ENCODE measurements at places on chromosomes 3 and 15. TPM values are rescaled to one million over a fixed set of nuclear protein-coding genes. Genes with fewer than 3 reads are reported as not detected.
A peak's percentile ranks its signal among the peaks of the same experiment; 100 is the strongest.

The SLC25A20 gene
- 9.0 TPM for total RNA-seq

The NPAP1 gene
- not detected for total RNA-seq

The HACL1 gene
- total RNA-seq = 18.5 TPM

The TTC21A gene
- 2.8 TPM for total RNA-seq

The NISCH gene
- 135 TPM for total RNA-seq

The GPD1L gene
- total RNA-seq = 46.2 TPM

The ARHGEF3 gene
- total RNA-seq = 54.4 TPM

The EOGT gene
- total RNA-seq = 63.5 TPM

The AMOTL2 gene
- 66.9 TPM for total RNA-seq

The IL16 gene
- 69.2 TPM for total RNA-seq

The LTF gene
- 2.0 TPM for total RNA-seq

The C3orf52 gene
- total RNA-seq = 4.4 TPM

DNA sequence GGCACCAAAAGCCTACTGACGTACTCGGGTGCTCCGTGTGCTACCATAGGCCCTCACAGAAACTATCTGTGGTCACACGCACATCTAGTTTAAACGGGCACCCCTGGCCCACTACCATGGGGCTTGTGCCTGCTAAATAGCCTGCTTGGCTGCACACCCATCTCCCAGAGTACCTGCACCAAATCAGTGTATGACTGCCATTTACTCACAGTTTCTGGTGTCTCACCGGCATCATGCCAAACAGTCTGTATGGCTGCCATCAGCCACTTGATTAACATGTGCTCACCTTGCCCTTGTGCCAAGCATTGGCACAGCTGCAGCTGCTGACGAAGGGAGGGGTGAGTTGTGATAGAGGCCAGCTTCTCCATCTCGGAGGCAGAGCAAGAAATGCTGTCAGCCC is 232.7 kb downstream of the IGSF11 start:
- no peak for DNase-seq

DNA sequence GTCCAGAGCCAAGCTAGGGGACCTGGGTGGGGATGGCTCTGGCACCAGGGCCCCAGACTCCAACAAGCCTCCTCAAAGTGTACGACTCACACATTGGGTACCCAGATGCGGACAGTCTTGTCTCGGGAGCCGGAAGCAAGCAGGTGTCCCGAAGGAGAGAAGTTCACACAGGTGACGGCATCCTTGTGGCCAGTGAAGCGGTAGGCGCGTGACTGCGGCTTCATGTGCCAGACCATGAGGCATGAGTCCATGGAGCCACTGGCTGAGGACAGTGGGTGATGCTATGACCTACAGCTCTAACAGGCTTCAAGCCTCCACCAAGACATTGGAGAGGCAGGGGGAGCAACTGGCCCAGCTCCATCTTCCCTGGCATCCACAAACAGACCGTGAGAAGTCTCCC is 4.5 kb downstream of the POC1A start:
- DNase-seq = no peak

DNA sequence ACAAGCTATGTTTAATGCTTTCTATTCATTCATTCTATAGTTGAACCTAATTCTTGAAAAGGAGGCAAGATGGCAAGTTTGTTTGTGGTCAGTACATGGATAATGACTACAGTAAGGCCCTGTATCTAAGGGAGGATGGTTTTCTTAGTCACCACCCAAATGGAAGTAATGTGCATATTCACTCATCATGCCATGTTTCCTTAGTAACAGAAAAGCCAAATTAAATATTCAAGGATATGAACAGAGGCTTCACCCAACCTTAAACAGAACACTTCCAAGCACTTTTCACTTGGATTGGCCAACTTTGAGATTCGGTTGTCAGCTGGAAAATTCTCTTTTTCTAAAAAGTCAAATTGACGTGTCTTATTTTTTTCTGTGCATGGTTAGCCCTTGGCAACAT is 805.3 kb upstream of the LMCD1 start:
- no peak for DNase-seq

- no peak for DNase-seq
Observed at GRCh38 chr3:187802203-187802927, 57.1 kb upstream of the BCL6 start.

- DNase-seq = peak; percentile 51
Observed at GRCh38 chr3:40309925-40310695, 603 bp downstream of the EIF1B start.

DNA sequence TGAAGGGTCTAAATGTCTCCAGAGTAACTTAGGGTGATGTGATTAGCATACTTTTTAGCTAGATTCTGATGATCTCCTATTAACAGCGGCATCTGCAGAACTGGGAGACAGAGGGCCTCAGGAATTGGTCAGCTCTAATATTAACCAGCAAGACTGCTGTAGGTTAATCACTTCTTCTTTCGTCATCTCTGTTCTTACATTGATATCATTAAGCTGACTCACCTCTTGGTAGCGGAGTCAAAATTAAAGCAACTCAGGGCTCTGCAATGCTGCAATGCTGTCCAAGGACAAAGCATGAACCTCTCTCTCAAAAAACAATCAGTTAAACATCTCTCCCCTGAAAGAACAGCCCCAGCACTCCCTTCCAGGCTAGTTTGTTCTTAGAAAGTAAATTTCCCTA is 57.5 kb upstream of the TRA2B start:
- no peak for DNase-seq

DNA sequence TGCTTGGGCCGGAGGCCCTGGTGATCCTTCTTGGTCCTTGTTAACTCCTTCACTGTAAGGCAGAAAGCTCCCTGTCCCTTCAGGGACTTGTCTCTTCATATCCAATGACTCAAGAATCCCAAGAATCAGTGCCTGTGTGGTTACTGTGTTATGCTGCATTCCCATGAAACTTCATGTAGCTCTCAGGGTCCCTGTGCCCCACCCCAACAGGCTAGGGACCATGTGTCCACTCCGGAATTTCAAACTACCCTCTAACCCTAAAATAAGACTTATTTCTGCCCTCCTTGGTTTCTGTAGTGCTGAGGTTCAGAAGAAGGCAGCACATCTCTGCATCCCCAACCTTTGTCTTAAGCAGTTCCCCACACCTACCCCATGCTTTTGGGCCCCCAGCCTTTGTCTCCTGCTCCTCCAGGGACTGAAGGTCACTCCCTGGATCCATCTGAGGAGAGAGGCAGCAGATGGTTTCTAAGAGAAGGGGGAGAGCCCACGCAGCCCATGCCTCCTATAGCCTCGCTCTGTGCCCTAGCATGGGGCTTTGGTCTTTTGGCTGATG is 531 bp upstream of the MAP1A start:
- DNase-seq = no peak

DNA sequence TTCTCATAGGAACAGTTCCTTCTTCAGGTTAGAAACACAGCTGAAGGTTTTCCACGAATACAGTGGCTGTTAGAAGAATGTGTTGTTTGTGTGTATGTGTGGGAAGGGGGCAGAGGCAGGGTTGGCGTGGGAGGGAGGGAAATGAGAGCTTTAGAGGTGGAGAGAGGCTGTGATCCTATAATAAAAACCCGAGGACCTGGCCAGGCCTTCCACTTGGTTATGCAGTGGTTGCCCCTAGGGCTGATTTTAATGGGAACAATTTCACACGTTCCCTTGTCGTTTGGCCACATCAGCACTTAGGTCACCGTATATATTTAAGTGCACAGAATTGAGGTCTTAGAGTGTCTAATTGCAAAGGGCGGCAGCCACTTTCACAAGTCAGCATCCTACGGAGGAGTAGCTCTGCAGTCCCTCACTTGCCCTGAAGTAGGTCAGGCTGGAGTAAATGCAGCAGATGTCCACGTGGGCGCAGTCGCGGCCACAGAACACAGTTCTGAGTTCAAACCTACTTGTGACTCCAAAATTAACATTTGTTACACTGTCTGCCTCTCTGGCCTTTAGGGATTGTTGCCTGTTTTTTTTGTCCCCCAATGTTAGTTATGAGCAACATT is 85.6 kb downstream of the PDCD6IP start:
- peak; percentile 21 for DNase-seq

GRCh38 chr15:90829942-90830440 is 38.4 kb upstream of the FURIN start:
- DNase-seq = peak; percentile 48

GRCh38 chr3:192219926-192220325 is 507.4 kb downstream of the FGF12 start:
- DNase-seq = no peak

- DNase-seq = no peak
Observed at GRCh38 chr3:162295323-162295983, 798.8 kb downstream of the OTOL1 start.

- no peak for DNase-seq
Observed at GRCh38 chr3:5332270-5332956, 144.9 kb downstream of the EDEM1 start.

- DNase-seq = no peak
Observed at GRCh38 chr15:88744548-88745020, 58.7 kb upstream of the ACAN start.

GRCh38 chr3:11037241-11037873 is 44.8 kb downstream of the SLC6A1 start:
- no peak for DNase-seq

DNA sequence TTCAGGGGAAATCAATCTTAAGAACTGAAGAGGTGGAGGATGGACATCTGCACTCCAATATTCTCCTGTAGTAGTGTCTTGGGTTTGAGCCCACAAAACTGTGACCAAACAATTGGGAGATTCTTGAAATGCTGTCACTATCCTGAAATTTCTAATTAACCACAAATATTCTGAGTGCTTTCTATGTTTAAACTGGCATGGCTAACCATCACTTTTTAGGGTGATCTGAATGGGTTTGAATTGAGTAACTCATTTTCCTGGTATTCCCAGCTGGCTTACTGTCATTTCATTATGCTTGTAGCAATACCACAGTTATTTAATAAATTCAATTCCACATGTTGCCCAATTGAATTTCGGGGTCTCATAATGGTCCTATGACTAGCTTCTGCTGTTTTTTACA is 216.9 kb upstream of the DCBLD2 start:
- no peak for DNase-seq

- DNase-seq = no peak
Observed at GRCh38 chr3:86738684-86739083, 252.3 kb downstream of the VGLL3 start.

DNA sequence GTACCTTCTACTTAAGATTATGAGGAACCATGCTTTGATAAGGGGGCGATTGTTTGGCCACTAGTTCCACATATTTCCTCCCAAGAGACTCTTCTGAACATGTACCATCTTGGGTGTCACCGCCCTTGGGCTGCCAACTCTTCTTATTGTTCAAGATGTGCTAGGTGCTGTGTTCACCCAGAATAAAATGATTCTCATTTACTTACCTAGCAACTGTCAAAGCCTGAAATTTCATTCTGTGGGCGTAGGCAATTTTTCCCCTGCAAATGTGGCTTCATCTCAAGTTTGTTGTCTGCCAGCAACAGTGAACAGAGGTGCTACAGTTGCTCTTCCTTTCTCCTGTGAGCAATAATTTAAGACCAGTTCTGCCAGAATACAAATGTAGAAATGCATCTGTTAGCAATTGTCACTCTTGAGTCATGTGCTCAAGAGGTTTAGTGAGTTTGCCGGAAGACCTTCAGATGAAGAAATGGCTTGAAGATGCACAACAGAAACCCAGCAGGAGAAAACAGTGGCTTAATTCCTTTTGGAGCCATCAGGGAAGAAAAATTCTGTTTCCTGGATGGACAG is 41.3 kb upstream of the RARB start:
- no peak for DNase-seq

GRCh38 chr3:124812291-124813265 is 74.6 kb downstream of the ITGB5 start:
- DNase-seq = peak; percentile 82

DNA sequence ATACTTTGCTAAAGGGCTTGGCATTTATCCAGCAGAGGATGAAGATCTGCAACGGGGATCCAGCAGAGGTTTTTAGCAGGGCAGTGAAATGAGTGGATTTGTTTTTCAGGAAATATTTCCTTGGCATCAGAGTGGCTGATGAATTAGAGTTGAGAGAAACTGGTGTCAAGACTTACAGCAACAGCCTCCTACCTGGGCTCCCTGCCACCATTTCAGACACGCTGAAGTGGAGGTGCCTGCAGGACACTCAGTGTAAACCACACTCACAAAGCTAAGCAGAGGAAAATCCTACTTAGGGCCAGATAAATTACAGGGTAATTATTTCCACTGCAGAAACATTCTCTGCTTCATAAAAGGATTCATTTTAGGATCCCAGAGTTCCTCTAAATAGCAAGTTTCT is 519.7 kb downstream of the FGF12 start:
- no peak for DNase-seq

DNA sequence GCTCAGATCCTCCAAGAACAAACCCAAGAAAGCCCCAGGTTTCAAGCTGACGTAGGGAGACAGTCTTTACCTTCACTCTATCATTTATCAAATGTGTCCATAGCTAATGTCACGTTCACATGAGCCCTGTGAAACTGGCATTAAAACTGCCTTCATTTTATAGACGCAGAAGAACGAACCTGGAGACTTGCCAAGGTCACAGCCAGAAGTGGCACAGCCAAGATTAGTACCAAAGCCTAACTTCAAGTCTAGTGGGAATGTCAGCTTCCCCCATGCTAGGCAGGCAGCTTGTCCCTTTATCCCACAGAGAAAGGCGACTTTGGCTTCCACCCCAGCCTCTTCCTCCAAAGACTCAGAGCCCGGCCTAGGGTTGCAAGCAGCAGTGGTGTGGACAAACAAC is 517.2 kb downstream of the SHQ1 start:
- no peak for DNase-seq

- peak; percentile 29 for DNase-seq
Observed at GRCh38 chr3:171283183-171283847, 176.9 kb downstream of the TNIK start.

GRCh38 chr3:50242381-50242770 is 6.4 kb downstream of the GNAI2 start:
- no peak for DNase-seq

DNA sequence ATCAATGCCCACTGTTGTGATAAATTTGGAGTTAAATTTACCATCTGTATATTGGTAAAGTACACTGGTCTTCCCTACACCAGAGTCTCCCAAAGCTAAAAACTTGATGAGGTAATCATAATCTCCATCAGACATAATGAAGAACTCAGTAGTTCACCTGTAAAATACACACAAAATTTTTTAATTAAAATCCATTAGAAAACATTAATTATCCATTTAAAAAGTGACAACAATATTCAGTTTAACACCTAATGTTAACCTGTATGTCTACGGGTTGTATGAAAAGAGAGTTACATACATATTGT is 38.0 kb upstream of the RSL24D1 start:
- no peak for DNase-seq

DNA sequence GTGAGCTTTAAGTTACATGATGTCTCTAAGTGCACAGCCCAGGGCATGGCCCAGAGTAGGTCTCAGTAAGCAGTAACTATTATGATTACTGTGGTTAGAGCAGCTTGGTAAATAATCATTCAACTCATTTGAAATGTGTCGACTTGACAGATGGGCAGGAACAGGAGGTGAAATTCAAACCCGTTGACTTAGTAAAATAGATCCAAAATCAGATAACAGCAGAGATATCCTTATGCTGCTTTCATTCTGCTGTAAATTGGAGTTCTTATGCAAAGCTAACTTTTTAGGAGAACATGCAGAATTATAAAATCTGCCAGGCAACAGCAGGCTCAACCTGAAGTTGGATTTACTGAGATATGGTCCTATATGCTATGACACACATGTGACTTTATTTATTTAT is 118.7 kb upstream of the KLHL25 start:
- no peak for DNase-seq

All from uterus (tissue), 4 donors.